Left ventricle myocardium superior (tissue), 1 donor: ENCODE measurements at places on chromosomes 7 and 10. TPM values are rescaled to one million over a fixed set of nuclear protein-coding genes. Genes with fewer than 3 reads are reported as not detected.

- no peak for DNase-seq
Observed at GRCh38 chr10:100902622-100903021, 10.1 kb upstream of the SLF2 start.

DNA sequence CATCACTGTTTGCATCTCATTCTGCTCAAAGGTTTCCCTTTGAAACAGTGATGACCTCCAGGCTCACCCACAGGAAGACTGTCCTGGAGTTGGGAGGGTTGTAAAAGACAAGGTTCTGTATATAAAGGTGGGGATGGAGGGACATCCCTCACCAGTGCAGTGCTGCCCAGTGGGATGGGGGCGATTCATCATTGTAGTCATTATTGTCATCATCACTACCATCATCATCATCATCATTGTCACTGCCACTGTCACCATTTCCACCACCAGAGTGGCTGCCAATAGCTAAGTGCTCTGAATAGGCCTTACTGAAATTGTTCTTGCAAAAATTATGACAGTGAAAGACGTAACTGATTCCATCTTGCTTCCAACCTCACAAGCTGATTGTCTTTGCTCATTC is 24.7 kb downstream of the MRPS24 start:
- no peak for DNase-seq

DNA sequence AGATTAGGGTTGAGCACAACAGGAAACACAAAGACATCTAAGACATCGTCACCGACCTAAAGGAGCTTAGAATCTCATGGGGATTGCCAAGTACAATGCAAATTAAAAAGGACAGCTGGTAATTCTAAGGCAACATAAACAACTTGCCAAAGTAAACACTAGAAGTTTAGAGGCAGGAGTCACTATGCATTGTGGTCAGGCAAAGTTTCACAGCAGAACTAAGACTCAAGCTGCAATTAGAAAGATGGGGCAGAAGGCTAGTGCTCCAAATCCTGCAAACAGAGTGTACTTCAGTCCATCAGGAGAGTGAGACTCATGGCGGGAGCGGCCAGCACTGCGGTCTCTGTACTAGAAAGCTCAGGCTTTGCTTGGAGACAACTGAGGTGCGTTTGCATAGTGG is 52.7 kb downstream of the HIPK2 start:
- DNase-seq = no peak

- no peak for DNase-seq
Observed at GRCh38 chr10:70891627-70892026, 3.3 kb upstream of the PCBD1 start.

- DNase-seq = no peak
Observed at GRCh38 chr7:138027100-138027499, 25.2 kb upstream of the CREB3L2 start.

DNA sequence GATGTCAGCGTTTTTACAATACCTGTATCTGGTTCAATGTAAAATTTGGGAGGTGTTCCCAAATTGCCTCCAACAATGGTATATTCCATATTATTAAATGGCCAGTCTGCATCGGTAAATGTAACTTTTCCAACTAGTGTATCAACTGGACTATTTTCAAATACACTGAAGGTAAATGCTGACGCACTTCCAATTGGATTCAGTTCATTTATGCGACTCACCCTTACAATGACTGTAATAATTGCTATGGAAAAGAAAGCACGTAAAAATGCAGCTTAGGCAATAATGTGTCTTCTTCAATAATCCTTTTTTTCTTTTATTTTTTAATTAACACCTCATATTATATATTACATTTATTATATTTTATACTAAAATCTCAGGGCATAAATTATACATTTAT is 209.1 kb downstream of the HGF start:
- DNase-seq = no peak

DNA sequence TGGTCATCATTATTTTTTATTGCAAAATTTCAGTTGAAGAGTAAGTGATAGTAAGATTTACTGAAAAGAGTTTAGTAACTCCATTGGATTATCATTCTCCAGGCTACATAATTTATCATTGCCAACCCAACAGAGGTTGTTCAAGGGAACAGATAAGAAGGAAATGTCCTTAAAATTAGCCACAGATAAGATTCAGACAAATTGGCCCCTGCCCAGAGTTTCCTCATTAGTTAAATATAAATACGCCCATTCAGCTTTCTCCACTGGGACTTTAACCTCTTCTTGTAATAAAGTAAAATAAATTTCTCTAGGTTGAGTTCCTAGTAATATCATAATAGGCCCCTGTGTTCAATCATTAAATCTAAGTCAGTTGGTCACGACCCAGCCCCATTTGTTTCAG is 27.7 kb upstream of the PHYHIPL start:
- DNase-seq = no peak

DNA sequence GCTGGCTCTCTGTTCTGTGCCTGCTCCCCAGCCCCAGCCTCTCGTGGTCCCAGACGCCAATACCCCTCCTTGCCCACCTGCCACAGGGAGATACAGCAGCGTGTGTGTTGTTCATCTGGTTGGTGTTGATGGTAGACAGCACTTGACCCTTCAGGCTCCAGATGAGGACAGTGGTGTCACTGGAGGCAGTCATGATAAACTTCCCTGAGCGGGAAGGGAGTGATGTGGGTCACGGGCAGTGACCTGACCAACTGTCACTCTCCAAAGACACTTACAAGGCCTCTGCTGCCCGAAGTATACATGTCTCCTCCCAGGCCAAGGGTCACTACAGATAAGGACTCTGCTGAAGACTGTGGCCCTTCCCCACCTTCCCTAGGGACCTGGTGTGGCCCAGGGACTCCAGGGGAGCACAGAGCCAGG is 5.6 kb downstream of the TBL2 start:
- DNase-seq = no peak

DNA sequence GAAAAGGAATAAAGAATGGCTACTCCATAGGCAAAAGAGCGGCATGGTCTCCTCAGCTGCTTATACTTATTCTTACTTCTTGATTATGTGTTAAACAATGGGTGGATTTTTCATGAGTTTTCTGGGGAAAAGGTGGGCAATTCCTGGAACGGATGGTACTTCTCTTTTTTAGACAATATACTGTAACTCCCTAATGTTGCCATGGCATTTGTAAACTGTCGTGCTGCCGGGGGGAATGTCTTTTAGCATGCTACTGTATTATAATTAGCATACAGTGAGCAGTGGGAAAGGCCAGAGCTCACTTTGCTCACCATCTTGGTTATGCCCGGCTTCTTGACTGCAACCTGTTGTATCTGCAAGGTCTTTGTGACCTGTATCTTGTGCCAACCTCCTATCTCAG is 372.1 kb upstream of the AKR1E2 start:
- DNase-seq = no peak

- DNase-seq = no peak
Observed at GRCh38 chr7:10128748-10129147, 844.9 kb upstream of the PHF14 start.

- DNase-seq = peak; percentile 11
Observed at GRCh38 chr7:45174966-45175765, 17.6 kb downstream of the RAMP3 start.

DNA sequence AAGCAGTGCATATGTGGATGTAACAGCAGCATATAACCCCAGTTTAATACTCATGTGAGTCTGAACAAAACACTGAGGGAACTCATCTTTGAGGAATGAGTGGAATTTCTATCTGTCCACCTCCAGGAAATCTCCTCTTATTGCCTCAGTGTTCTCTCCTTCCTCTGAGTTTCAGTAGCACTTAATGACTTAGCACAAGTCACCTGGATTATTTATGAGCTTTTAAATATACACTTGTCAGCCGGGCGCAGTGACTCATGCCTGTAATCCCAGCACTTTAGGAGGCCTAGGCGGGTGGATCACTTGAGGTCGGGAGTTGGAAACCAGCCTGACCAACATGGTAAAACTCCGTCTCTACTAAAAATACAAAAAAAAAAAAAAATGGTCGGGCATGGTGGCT is 4.3 kb downstream of the LRRC20 start:
- DNase-seq = no peak

Gene MARCHF5
- total RNA-seq = 32.9 TPM

Gene ZNF786
- 2.7 TPM for total RNA-seq

Gene MSS51
- 2.9 TPM for total RNA-seq

Gene CDCA7L
- 72.0 TPM for total RNA-seq

Gene SRRM3
- total RNA-seq = 17.2 TPM

Gene PRSS1
- total RNA-seq = not detected

Gene SMC3
- total RNA-seq = 24.3 TPM
